Cortex of kidney (tissue), 1 donor: ENCODE measurements at places on chromosomes 16 and 17.

DNA sequence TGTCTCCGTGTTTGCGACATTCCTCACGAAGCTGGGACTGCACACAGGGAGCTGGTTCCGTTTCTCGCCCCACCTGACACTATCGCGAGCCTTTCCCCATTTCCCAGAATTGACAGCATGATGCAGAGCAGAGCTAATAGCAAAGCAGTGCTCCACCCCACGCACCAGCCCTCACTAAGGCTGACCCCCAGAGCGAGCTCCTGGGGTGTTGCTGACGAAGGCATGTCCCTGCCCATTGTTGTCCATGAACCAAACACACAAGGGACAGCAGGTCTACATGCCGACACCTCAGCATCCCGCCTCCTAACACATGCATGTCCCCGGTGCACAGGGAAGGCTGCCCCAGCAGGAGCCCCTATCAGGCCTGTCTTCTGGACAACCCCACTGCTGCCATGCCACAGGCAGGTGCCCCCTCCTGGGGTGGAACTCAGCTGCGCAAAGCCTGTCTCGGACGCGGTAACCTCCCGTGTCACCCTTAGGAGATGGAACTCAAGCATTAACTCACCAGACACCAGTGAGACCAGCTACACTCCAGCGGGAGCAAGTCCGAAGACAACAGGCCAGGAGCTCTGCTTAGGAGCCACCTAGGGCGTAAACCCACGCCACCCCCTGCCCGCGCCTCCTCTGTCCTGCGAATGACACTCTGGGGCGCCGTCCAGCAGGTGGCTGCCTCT lies 16.9 kb upstream of the TRAP1 start:
- DNase-seq = no peak

GRCh38 chr16:85134076-85134788 lies 22.0 kb upstream of the CIBAR2 start:
- DNase-seq = no peak

DNA sequence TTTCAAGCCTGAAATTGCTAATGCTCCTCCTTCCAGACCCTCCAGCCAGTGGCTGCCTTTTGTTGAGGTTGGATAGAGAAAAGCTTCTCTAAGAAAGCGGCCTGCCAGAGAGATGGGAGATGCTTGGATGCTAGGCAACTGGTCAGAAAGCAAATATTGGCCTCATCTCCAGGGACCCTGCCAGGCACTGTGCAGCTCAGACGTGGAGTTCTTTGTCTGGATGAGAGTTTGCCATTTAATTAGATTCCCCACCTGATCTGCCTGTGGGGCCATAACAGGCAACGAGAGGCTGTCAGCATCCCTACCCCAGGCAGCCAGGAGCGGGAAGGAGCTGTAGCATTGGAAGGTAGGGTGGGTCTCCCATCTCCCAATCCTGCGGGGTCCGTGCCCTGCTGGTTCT lies 52.7 kb downstream of the ASIC2 start:
- DNase-seq = no peak

- DNase-seq = no peak
These were observed at the start of gene KCNAB3 for GRCh38 chr17:7929158-7930023. TSS of gene KCNAB3 (minus strand) at chr17:7929856. CDS start at chr17:7929435, 421 bp downstream.

DNA sequence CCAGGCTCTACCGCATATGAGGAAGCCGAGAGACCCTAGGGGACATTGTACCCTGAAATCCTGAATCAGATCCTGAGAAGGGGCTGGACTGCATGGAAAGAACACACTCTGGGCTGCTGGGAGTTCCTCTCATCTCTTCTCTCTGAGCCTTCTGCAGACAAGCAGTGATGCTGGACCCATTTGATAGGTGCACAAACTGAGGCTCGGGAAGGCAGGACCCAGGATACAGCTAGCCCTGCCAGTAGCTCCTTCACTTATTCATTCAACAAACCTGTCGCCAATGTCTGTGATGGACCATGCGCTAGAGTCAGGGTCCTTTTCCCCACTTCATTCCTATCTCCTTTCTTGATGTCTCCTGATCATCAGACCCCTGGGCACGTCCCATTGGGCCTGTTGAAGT lies 1.9 kb downstream of the SBK1 start:
- no peak for DNase-seq
